CD4-positive, alpha-beta T cell treated with Interleukin-4 for 4 hours (primary cell): ENCODE measurements at places on chromosomes 3 and 15.
A peak's percentile ranks its signal among the peaks of the same experiment; 100 is the strongest.

GRCh38 chr3:132343018-132343612 lies 25.9 kb downstream of the ACP3 start:
- DNase-seq, result peak; percentile 32

DNA sequence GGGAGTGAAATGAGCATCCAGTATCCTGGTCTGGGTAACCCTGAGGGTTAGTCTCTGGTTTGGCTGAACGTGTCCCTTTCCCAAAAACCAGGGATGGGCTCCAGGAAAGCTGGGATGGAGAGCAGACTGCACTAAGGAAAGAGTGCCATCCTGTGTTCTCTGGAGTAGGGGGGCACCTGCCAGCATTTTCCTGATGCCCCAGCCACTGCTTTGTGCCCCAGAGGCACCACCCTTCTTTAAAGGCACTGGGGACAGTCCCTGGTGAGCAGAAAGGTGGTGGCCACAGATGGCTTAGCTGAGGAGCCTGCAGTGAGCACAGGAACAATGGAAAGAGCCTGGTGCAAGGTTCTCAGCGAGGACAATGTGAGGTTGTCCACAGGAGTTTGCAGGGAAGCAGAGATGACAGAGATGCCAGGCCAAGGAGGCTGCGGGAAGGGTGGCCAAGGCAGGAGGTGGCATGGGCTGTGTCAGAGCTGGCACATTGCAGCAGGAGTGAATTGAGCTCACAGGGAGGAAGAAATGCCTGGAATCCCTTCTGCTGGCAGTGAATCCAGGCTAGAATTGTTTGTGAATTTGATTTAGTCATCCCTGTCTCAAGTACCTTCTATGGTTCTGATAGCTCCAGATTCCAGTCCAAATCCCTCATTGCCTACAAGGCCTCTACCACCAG lies 39.9 kb downstream of the AMOTL2 start:
- DNase-seq, result no peak

DNA sequence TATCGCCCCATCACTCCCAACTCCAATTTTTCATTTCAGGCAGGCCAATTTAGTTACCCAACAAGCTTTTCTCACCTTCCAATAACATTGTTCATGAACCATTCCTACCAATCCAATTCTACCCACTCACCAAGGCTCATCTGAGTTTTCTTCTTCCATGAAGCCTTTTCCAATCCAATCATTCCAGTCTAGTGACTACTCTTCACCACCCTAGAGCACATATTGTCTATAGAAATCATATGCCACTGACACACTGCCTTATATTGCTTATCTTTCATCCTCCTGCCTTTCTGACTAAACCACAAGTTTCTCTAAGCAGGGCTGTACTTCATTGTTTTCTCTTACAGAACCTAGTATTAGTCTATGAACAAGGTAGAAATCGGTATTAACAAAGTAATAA lies 11.4 kb downstream of the CCDC14 start:
- no peak for DNase-seq

- no peak for DNase-seq
Measured at GRCh38 chr3:64560791-64561190, 127.0 kb downstream of the ADAMTS9 start.

DNA sequence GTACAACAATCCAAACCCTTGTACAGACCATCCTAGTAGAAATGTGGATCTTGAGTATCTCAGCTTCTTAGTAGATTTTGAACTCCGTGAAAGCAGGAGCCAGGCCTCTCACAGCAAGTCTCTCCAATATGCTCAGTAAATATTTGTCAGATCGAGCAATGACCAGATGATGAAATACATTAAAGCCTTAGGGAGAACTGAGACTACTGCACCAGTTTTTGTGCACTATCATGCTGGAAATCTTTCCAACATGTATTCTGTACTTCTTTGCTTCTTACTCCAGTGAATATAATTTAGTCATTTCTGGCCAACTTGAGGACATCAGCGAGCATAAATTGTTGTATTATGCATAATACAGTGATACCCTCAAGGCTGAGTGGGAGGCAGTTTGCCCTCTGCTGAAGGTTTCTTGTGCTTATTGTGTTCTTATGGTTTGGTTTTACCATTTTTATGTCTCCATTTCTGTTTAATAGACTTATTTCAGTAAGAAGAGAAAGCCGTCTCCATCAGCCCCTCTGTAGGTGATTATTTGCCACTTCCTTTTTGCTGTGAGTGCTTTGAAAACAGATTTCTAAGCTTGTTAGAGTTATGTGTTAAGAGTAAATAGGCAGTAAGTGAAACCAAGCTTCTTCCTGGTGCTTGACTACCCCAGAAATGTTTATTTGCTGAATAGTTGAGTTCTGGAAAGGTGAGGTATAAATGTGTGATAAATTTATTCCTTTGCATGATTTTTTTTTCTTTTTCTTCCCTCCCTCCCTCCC lies 147.1 kb downstream of the PGPEP1L start:
- DNase-seq, result peak; percentile 27

- DNase-seq, result no peak
Measured at GRCh38 chr3:177481329-177481728, 284.0 kb upstream of the TBL1XR1 start.

DNA sequence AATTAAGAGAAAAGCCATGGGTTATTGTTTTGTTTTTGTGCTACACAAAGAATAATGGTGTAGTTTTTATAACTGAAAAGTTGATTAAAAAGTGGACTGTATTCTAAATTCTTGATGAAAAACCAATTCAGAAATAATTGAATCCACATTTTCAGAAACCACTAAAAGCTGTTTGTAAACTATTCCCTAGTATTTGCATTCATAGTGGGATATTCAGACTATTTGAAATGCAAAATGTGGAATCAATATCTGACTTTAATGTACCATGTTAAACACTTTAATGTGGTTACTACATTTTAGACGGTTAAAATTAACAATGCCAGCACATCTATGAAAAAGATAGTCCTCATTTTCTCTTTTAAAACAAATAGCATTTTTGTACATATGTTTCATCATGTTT lies 104.6 kb downstream of the ZIC4 start:
- DNase-seq, result no peak

GRCh38 chr3:77259694-77260093 lies 219.8 kb downstream of the ROBO2 start:
- no peak for DNase-seq

GRCh38 chr15:29376590-29376989 lies 107.0 kb upstream of the NSMCE3 start:
- no peak for DNase-seq

DNA sequence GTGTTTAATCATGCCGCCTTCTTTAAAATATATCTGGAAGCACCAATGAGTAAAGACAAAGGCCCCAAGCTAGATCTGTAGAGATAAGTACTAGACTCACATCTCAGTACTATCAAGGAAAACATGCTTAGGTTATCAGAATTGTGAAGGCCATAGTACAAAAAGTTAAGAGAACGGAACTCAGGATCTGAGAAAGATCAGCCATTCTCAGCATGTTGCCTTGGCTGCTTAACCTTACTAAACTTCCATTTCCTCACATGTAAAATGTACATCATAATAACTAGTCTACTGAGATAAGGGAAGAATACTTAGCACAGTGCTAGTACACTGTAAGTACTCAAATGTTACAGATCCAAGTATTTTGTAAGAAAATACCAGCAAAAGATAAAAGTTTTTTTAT lies 7.6 kb downstream of the DNAJC19 start:
- no peak for DNase-seq

DNA sequence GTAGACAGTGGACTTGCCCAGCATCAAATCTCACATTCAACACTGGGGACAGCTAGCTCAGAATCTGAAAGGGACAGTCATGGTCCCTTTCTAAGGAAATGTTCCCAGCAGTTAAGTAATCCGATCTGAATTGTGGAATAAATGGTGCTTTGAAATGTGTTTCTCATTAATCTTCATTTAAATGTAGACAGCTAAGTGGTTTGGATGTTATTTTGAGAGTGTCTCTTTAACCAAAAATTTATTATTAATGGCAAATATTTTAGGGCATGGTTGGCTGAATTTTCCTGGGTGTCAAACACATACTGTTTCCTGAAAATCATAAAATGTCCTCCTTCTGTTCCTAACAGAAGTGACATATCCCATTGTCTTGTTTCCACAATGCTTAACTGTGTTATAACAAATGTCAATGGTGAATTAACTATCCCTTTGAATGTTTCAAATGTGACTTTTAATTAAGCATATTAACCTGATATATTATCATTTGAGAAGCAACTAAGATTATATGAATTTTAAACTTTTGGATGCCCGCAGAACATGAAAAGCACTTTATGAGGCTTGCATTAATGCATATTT lies 210.8 kb downstream of the CHST2 start:
- DNase-seq, result no peak

DNA sequence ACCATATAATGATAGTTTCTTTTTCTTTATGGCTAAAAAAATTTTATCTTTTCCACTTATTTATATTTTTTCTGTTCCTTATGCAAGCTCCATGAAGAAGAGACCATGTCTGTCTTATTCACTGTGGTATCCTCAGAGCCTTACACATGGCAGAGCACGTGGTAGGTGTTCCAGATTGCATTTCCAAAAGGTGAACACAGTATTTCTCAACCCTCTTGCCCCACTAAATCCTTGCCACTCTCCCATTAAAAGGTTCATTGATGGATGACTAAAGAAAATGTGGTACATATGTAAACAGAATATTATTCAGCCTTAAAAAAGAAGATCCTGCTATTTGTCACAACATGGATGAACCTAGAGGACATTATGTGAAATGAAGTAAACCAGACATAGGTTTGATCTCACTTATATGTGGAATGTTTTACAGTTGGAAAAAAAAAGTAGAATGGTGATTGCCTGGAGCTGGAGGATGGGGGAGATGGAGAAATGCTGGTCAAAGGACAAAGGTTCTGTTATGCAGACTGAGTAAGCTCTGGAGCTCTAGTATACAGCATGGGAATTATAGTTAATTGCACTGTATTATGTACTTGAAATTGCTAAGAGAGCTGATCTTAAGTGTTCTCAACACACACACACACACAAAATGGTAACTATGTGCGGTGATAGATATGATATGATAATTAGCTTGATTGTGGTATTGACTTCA lies 266.7 kb downstream of the CNTN3 start:
- DNase-seq, result no peak

- DNase-seq, result no peak
Measured at GRCh38 chr3:57731311-57731710, 24.8 kb upstream of the SLMAP start.

DNA sequence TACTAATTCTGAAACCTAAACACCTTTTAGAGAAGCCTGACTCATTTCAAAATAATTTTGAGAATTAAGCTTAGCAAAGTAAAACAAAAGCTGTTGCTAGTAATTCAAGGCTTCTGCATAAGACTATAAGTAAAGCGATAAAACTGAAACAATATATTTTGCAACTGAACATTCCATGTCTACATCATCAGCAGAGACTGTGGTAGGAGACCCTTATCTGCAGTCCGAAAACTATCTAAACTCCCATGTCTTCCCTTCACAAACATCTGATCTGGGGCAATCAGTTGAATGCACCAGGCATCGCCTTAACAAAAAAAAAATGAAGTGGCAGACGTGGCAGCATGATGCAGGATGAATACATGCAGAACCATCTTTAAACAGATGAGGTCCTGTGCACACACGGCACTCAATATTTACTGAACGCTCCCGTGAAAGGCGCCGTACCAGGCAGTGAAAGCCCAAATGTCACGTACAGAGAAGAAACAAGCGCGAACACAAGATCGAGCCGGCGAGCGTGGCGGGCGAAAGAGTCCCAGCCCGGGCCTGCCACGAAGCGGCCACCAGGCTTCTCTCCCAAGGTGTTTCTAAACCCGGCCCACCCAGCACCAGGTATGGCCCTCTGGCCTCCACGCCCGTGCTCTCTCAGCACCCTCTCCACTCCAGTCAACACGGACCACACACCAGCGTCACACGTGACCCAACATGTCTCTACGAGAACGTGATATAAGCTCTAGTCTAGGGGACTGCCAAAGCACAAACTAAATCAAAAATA lies 63.0 kb downstream of the CHSY1 start:
- DNase-seq, result no peak

DNA sequence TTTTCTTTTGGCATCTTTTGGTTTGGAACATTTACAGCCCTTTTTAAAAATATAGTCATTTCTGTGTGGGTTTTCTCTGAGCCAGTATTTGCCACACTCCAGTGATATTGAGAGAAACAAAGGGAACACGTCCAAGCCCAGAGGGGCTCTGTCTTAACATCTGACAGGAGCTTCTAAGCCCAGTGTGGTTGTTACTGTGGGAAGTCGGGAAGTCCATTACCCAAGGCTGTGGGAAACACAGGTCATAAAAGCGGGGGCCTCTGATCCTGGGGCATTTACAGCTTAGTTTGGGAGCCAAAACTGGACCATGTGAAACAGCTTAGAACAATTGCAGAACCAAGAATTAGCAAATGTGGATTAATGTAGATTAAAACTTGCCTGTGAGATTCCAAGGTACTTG lies 123.0 kb downstream of the PTPRG start:
- DNase-seq, result no peak

DNA sequence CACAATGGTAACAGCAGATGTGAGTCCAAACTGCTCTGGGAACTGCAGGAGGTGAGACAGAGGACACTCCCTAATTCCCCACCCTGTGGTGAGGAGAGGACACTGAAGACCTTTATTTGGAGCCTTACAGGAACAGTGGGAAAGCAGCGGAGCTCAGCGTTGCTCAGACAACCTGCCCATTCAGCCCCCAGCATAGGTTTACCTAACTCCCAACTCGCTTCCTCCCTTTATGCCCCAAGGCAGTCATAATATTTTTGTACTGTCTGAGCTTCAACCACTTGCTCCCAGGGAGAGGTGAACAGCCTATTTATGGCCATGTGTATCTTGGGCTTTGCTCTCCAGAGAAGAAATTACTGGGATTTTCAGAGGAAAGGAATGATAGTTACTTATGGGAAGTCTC lies 34.1 kb downstream of the SHC4 start:
- DNase-seq, result no peak

DNA sequence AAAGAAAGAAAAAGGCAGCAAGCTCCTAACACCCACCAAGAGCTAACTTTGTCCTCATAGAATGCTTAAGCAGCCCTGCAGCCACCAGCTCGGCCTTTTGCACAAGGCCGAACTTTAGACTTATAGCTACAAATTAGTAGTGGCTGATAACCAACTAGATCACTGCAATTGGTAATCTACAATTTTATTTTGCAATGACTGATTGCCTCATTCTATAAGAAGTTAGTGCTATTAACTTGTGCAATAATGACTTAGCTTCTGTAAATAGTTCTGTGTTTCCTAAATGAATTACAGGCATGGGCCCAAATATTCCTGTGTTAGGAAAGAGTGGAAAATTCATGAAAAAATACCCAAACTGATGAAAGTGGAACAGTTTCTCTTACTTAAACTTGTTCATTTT lies 284.8 kb upstream of the CFAP20DC start:
- no peak for DNase-seq

GRCh38 chr3:129003578-129004112 lies 2.5 kb downstream of the EFCC1 start:
- DNase-seq, result peak; percentile 33

- DNase-seq, result no peak
Measured at GRCh38 chr3:190307164-190307545, 15.1 kb downstream of the CLDN1 start.

DNA sequence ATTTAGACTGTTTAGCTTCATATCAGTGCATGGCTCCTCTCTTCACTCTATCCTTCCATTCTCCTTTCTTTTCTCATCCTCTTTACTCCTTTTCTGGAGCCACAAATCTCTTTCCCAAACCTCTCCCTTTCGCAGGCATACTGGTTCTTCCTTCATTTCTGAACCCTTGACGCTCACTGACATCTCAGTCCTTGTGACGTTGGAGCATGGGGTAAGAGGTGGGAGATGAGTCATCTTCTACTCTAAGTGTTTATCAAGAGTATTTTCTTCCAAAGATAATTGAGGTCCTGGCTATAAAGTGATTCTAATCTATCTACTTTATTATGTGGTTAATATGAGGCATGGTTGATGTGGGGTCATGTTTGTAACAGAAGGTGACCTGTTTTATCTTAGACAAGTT lies 414.2 kb downstream of the AGBL1 start:
- no peak for DNase-seq

GRCh38 chr3:128006061-128007032 lies 45.9 kb upstream of the SEC61A1 start:
- no peak for DNase-seq
